Activated naive CD4-positive, alpha-beta T cell treated with anti-CD3 and anti-CD28 coated beads, Interleukin-2, amount 50 U/mL, for 72 hours (primary cell): ENCODE measurements at places on chromosomes 2 and 18. TPM values are rescaled to one million over a fixed set of nuclear protein-coding genes. Genes with fewer than 3 reads are reported as not detected.

DNA sequence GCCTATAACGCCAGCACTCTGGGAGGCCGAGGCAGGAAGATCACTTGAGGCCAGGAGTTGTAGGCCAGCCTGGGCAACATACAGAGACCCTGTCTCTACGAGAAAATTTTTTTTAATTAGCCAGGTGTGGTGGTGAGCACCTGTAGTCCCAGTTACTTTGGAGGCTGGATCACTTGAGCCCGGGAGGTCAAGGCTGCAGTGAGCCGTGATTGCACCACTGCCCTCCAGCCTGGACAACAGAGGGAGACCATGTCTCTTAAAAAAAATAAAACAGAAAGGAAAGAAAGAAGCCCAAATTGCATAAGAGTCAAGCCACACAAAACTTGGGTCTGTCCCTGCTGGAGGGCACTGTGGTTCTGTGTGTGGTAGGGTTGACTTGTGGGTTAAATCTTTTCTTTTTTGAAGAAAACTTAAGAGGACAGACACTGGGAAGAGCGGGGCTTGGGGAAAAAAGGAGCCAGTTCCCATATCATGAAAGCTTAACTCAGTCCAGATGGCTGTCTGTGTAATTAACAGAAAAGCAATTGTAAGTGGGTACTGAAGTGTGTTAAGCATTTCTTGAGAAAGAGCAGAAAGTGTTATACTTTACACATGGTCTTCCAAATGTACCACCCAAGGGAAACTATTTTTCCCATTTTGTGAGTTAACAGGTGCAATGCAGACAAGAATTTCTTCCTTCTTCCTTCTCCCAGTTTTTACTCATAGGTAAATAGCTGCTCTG, 115.1 kb downstream of the ALPK2 start:
- DNase-seq = no peak

DNA sequence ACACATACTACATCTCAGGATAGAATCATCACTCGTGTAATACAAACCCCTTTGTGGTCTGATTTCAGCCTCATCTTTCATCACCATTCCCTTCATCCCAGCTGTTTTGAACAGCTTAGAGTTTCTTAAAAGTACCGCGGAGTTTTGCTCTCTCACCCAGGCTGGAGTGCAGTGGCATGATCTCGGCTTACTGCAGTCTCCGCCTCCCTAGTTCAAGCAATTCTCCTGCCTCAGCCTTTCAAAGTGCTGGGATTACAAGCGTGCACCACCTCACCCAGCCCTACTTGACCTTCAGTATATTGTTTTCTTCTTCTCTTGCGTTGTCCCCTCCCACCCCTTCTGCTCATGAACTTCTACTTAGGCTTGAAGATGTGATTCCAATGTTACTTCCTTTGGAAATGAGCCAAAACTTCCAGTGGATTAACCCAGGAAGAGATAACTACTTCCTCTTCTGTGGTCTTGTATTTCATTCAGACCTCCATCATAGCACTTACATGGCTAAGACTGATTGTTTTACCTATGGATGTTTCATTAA, 15.8 kb downstream of the ERLEC1 start:
- no peak for DNase-seq

GRCh38 chr2:206521115-206521514, 77.8 kb downstream of the ADAM23 start:
- no peak for DNase-seq

- no peak for DNase-seq
Measured at GRCh38 chr2:157933160-157933920, 57.2 kb upstream of the ACVR1 start.

- DNase-seq = no peak
Measured at GRCh38 chr2:158539176-158540005, 82.6 kb downstream of the PKP4 start.

DNA sequence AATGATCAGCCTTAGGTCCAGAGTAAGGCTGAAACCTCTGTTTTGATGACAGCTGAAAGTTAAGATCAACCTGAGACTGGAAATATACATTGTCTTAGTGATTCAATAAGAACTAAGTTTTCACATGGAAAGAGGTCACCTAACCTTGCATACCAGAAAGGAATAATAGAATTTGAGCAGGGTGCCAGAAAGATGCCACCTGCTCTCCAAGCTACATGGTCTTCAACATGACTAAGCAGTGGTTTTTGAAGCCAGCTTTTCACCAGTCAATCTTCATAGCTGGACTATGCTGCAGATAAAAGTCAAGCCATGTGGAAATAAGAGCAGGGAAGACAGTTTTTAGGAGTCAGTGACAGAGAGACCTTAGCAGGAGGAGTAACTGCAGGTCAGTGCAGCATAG, 589.4 kb upstream of the SYT4 start:
- no peak for DNase-seq

DNA sequence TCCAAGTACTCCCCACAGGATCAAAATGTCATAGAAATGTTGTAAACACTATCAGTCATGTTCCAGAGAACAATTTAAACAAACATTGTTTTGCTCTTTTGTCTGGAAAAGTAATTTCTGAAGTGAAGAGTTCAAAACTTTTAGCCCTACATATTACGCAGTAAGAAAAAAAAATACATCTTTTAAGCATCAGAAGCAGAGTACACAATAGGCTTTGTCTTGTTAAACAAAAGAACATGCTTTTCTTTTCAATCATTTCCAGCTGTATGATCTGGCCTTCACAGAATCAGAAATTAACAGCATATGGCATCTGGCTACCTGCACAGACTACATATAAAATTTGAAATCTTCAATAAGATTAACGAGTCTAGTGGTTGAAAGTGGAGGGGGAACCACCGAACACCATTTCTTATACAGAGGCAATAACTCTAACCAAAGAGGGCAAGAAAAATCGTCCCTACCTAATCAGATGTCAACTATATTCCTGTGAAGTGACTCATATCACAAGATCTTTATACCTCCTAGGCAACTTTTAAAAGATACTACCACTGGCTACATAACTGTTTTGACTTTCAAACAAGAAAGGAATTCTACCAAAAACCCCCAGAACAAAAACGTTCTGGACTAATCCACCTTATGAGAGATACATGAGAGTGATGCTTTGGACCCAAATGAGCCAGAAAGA, 149.3 kb downstream of the EXOC6B start:
- DNase-seq = no peak

Gene GPR39
- total RNA-seq = not detected

Gene ANKRD29
- not detected for total RNA-seq
